Natural killer cell treated with Interleukin-12 subunit alpha and Interleukin-12 subunit beta and Interleukin-15 and Interleukin-18, amount 100 ng/mL, for 72 hours (primary cell): ENCODE measurements at places on chromosomes 6 and 20. TPM values are rescaled to one million over a fixed set of nuclear protein-coding genes. Genes with fewer than 3 reads are reported as not detected.

- no peaks in the 10 kb centered on the region for H3K4me1 ChIP-seq
- no peaks in the 10 kb centered on the region for H3K36me3 ChIP-seq
- DNase-seq, result no peak
- no peak overlapping the region for H3K27ac ChIP-seq
- H3K4me3 ChIP-seq, result no peak overlapping the region
- H3K27me3 ChIP-seq, result peaks cover 3% of the 10 kb centered on the region
These were observed 122.6 kb upstream of the PHACTR1 start for GRCh38 chr6:12593771-12594529.

- H3K4me3 ChIP-seq, result no peak overlapping the region
- H3K4me1 ChIP-seq, result peaks cover 29% of the 10 kb centered on the region
- DNase-seq, result no peak
- H3K27me3 ChIP-seq, result no peaks in the 10 kb centered on the region
- no peak overlapping the region for H3K27ac ChIP-seq
These were observed 7.6 kb downstream of the ILRUN start for GRCh38 chr6:34688956-34689355.

GRCh38 chr20:62219992-62220665, at the start of gene HRH3:
TSS of gene HRH3 (minus strand) at chr20:62220278. CDS start at chr20:62219970, 308 bp downstream.
- H3K4me1 ChIP-seq, result peaks cover 5% of the 10 kb centered on the region
- no peak within 1 kb of the TSS for H3K4me3 ChIP-seq
- H3K27ac ChIP-seq, result no peak within 1 kb of the TSS
- peaks cover 26% of the 10 kb centered on the region for H3K27me3 ChIP-seq
- no peak for DNase-seq

GRCh38 chr6:160222491-160222890, 36.1 kb downstream of the SLC22A2 start:
- DNase-seq, result no peak
- no peak overlapping the region for H3K4me3 ChIP-seq
- H3K27ac ChIP-seq, result no peak overlapping the region
- H3K4me1 ChIP-seq, result peaks cover 4% of the 10 kb centered on the region
- H3K36me3 ChIP-seq, result peaks cover 5% of the 10 kb centered on the region

- DNase-seq, result no peak
- peaks cover 16% of the 10 kb centered on the region for H3K4me1 ChIP-seq
- no peak overlapping the region for H3K27ac ChIP-seq
- H3K27me3 ChIP-seq, result peaks cover 28% of the 10 kb centered on the region
- peak overlapping the region; percentile 82 for H3K4me3 ChIP-seq
- H3K36me3 ChIP-seq, result no peaks in the 10 kb centered on the region
These were observed 416 bp downstream of the RSPH4A start for GRCh38 chr6:116616737-116617053.

Gene TMEM74B
- not detected for total RNA-seq

DNA sequence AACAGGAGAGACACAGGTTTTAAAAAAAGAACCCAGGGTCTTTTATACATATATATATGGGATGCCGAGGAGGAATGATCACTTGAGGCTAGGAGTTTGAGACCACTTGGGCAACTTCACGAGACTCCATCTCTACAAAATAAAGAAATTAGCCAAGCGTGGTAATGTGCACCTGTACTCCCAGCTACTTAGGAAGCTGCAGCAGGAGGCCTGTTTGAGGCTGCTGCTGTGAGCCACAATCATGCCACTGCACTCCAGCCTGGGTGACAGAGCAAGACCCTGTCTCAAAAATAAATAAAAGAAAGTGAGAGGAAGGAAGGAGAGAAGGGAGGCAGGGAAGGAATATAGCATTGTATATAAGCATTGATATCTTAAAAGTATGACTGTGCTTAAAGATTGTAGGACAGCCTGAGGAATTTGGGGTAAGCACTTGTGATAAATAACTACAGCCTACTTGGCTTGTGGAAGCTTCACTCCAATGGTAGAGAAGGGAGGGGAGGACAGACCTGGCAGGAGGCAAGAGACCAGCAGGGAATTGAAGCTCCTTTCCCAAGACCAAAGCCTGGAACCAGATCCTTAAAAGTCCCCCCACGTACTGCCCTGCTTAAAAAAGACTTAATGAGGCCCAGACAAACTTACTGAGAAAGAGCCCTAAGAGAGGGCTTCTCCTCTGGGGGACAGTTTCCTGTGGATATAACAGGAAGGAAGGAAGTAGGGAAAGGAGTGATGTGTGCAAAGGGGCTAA, 2.5 kb upstream of the SNTA1 start:
- DNase-seq, result no peak
- peaks cover 11% of the 10 kb centered on the region for H3K4me1 ChIP-seq
- no peaks in the 10 kb centered on the region for H3K27me3 ChIP-seq
- H3K27ac ChIP-seq, result peak overlapping the region; percentile 24
- H3K36me3 ChIP-seq, result no peaks in the 10 kb centered on the region

DNA sequence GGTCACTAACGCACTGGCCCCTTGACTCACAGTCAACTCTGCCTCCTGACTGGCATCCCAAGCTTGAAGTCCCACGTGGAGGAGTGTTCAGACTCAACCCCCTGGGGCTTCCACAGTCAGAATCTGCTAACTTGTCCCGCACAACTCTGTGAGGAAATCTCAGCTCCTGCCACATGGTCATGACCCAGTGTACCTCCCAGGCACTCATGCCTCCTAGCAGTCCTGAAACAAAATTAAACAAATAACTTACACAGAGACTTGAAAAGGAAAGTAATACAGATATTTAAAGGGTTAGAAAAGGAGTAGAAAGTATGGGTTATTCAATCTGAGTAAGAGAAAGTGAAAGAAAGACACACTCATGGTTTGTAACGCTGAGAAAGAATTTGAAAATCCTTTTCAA, 134.9 kb downstream of the GMDS start:
- H3K36me3 ChIP-seq, result peaks cover 8% of the 10 kb centered on the region
- peaks cover 28% of the 10 kb centered on the region for H3K4me1 ChIP-seq
- peak overlapping the region; percentile 83 for H3K4me3 ChIP-seq
- no peaks in the 10 kb centered on the region for H3K27me3 ChIP-seq
- H3K27ac ChIP-seq, result peak overlapping the region; percentile 93

DNA sequence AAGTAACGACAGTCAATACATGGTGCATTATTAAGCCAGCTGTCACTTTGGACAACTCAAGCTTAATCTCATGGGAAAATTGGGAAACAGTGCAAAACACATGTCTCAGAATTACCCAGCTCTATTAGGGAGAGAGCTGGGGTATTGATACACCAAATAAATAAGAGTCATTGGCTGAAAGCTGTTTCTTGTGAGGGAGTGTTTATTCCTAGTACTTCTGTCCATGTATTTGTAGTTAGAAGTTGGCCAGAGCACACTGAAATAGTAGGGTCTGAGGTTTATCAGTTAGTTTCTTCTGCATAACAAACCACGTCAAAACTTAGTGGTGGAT, 192.0 kb upstream of the RALGAPA2 start:
- no peaks in the 10 kb centered on the region for H3K36me3 ChIP-seq
- no peaks in the 10 kb centered on the region for H3K4me1 ChIP-seq
- H3K4me3 ChIP-seq, result no peak overlapping the region

- no peak overlapping the region for H3K4me3 ChIP-seq
- DNase-seq, result no peak
- H3K36me3 ChIP-seq, result peaks cover 9% of the 10 kb centered on the region
- H3K27ac ChIP-seq, result no peak overlapping the region
These were observed 269.0 kb upstream of the ECI2 start for GRCh38 chr6:4404415-4404814.

- peak overlapping the region; percentile 84 for H3K27ac ChIP-seq
- H3K4me1 ChIP-seq, result peaks cover 30% of the 10 kb centered on the region
- no peak for DNase-seq
- H3K4me3 ChIP-seq, result peak overlapping the region; percentile 77
These were observed 365.2 kb downstream of the SYNE1 start for GRCh38 chr6:152271776-152272464.

GRCh38 chr6:15948930-15949900, 179.7 kb upstream of the MYLIP start:
- no peaks in the 10 kb centered on the region for H3K27me3 ChIP-seq
- DNase-seq, result no peak
- no peaks in the 10 kb centered on the region for H3K36me3 ChIP-seq
- H3K4me1 ChIP-seq, result no peaks in the 10 kb centered on the region

- H3K36me3 ChIP-seq, result no peaks in the 10 kb centered on the region
- H3K27ac ChIP-seq, result no peak overlapping the region
- no peak overlapping the region for H3K4me3 ChIP-seq
- H3K4me1 ChIP-seq, result no peaks in the 10 kb centered on the region
These were observed 91.4 kb downstream of the BFSP1 start for GRCh38 chr20:17439616-17440296.

Gene ZKSCAN8
- 18.2 TPM for total RNA-seq

GRCh38 chr6:138654715-138655634, 118.6 kb upstream of the CCDC28A start:
- H3K27ac ChIP-seq, result no peak overlapping the region
- peaks cover 11% of the 10 kb centered on the region for H3K27me3 ChIP-seq
- H3K4me3 ChIP-seq, result peak overlapping the region; percentile 39
- no peaks in the 10 kb centered on the region for H3K36me3 ChIP-seq
- peaks cover 21% of the 10 kb centered on the region for H3K4me1 ChIP-seq

- no peak for DNase-seq
- H3K27me3 ChIP-seq, result no peaks in the 10 kb centered on the region
- H3K27ac ChIP-seq, result peak overlapping the region; percentile 97
- no peaks in the 10 kb centered on the region for H3K36me3 ChIP-seq
- H3K4me3 ChIP-seq, result no peak overlapping the region
These were observed 21.7 kb downstream of the B4GALT5 start for GRCh38 chr20:49691818-49692568.

- no peak for DNase-seq
- no peaks in the 10 kb centered on the region for H3K36me3 ChIP-seq
- no peak overlapping the region for H3K27ac ChIP-seq
- H3K4me1 ChIP-seq, result peaks cover 12% of the 10 kb centered on the region
These were observed 50.4 kb upstream of the TAB2 start for GRCh38 chr6:149267072-149267471.

Gene BANF2
- not detected for total RNA-seq

GRCh38 chr6:43668151-43669028, 19.2 kb downstream of the MRPS18A start:
- H3K36me3 ChIP-seq, result no peaks in the 10 kb centered on the region
- DNase-seq, result no peak
- no peak overlapping the region for H3K27ac ChIP-seq
- H3K4me3 ChIP-seq, result no peak overlapping the region

- no peaks in the 10 kb centered on the region for H3K36me3 ChIP-seq
- no peak for DNase-seq
- no peak overlapping the region for H3K27ac ChIP-seq
- H3K4me1 ChIP-seq, result peaks cover 4% of the 10 kb centered on the region
- H3K27me3 ChIP-seq, result no peaks in the 10 kb centered on the region
- H3K4me3 ChIP-seq, result no peak overlapping the region
These were observed 103.2 kb upstream of the TIAM2 start for GRCh38 chr6:154891901-154892300.

DNA sequence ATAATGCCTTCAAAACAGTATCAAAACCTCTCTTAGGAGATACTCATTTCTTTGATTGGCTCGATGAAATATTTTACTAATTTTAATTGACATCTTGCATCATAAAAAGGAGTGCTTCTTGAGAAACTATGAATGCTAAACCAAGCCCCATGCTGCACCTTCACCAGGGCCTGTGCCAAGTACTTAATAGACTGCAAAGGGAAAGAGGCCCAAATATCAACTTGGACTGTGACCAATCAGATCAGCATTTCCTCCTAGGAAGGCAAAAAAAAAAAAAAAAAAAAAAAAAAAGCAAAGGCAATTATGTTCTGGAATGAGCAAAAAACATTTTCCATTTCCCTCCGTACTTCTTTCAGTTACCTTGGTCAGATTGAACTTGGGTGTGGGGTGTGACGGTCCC, 253.0 kb upstream of the SOX4 start:
- no peak overlapping the region for H3K27ac ChIP-seq
- no peaks in the 10 kb centered on the region for H3K36me3 ChIP-seq
- no peak overlapping the region for H3K4me3 ChIP-seq
- H3K4me1 ChIP-seq, result no peaks in the 10 kb centered on the region
- DNase-seq, result no peak

DNA sequence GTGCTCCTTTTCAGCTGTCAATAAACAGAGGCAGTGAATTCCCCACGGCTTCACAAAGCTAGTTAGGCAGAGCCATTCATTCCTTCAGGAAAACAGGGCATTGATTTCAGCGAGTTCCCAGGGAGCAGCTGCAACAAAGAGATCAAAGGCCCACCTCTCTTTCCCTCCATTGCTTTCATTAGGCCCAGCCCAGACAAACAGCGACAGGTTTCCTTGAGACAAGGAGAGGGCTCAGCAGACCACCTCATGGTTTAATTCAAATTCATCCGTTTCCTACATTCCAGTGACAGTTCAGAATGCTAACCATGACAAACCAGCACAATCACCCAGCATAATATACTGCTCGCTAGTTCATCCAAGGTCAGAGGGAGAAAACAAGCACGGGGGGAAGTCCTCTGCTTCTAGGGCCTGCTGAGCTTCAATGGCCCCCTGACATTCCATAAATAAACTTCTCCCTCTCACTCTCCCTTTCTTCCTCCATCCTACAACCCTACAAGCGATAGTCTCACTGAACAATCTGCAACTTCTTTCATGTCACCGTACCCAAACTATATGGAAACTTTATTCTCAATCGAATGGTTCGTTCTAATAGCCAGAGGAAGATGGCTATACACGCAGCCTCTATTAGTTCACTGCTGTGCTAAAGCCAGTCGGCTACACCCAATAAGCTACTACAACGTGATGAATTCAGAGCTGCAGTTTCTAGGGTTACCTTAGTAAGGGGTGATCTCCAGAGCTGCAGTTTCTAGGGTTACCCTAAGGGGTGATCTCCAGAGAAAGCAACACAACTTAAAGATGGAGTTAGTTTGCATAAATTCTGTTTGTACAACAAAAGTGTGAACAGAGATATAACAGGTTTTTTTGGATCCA, 34.7 kb downstream of the PLAGL1 start:
- H3K27me3 ChIP-seq, result no peaks in the 10 kb centered on the region
- H3K4me1 ChIP-seq, result no peaks in the 10 kb centered on the region
- no peak overlapping the region for H3K4me3 ChIP-seq
- no peak for DNase-seq
- H3K27ac ChIP-seq, result no peak overlapping the region
